Hematopoietic multipotent progenitor cell treated with erythropoietin and hydrocortisone succinate and interleukin-3 and kit ligand, for 8 days (in vitro differentiated cells): ENCODE measurements at places on chromosomes 1 and 21.

- DNase-seq, result no peak
These were observed 507.2 kb downstream of the LTN1 start for GRCh38 chr21:28485301-28486022.

DNA sequence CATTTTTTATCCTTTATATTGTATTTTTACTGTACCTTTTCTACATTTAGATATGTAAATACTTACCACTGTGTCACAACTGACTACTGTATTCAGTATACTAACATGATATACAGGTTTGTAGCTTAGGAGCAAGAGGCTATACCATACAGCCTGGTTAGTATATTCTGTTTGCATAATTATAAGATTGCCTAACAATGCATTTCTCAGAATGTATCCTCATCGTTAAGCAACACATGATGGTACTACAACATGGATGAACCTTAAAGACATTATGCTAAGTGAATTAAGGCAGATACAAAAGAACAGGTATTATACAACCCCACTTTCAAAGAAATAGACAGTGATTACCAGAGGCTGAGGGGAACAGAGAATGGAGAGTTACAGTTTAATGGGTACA is 62.7 kb downstream of the RUSC1 start:
- DNase-seq, result no peak

GRCh38 chr1:171913385-171913784 is 72.1 kb downstream of the DNM3 start:
- peak; percentile 73 for DNase-seq

- DNase-seq, result no peak
These were observed 215.8 kb upstream of the GREM2 start for GRCh38 chr1:240827786-240828185.

DNA sequence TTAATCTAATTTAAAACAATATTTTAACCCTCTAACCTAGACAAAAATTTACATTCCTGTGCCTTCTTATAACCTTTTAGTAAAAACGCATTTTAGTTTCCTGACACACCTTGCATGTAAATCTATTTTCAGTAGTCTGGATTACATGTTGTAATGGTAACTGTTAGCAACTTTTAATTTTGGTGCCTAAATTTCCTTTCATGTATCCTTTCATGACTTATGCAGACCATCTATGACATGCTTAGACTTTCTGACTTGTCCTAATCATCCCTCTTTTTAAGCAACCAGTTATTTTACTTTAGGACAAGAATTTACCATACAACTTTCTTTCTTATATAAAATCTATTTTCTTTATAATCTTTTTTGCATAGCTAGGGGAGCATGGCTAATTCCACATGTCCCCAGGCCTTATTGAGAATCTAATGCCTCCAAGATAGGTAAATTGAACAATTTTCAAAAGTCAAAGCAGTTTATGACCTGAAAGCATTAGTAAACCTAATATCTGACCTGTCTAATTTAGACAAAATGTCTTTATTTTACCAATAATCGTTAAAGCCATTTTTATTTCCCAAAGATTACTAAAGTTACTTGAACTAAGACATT is 57.5 kb upstream of the IL12RB2 start:
- DNase-seq, result no peak

DNA sequence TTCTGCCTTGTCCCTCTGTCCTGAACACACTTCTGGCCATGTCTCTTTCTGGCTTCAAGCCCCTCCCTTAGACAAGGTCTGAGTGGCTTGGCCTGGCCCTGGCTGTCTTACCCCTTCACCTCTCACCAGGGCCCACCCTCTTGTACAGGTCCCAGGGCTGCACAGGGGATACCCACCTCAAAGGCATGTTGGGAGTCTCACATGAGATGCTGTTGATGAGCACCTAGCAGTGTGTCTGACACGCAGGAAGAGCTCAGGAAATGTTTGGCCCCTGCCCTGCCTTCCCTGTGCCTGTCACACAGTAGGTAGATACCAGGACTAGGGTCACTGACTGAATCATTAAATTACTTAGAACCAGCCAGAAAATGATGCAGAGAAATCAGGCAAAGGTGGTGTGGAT is 16.6 kb downstream of the ZNF362 start:
- DNase-seq, result no peak

DNA sequence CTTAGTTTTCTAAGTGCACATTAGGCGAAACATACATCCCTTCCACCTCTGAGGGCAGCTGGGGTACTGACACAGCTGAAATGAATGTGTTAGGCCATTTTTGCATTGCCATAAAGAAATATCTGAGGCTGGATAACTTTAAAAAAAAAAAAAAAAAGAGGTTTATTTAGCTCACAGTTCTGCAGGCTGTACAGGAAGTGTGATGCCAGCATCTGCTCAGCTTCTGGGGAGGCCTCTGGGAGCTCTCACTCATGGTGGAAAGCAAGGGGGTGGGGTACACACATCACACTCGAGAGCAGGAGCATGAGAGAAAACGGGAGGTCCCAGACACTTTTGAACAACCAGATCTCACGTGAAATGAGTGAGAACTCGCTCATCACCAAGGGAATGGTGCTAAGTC is 158.1 kb downstream of the PSMG1 start:
- DNase-seq, result no peak

GRCh38 chr21:41750532-41751151 is 16.2 kb downstream of the RIPK4 start:
- no peak for DNase-seq

- no peak for DNase-seq
These were observed 34.6 kb downstream of the SLAMF6 start for GRCh38 chr1:160488347-160489058.

DNA sequence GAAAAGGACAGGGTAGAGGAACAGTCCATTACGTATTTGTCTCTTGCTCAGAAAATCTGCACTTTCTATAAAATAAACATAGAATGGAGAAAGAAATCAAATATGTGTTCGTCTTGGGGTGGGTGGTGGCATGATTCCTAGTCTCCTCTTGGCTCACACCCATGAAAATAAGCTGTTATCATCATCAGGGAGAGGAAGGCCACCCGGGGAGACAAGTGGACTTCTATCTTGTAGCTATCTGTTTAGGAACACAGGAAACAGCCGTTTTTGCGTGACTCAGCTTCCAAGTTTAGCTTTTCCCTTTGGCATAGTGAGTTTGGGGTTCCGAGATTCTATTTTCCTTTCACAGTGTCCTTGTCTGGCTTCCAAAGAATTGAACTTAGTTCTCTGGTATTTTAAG is 622.3 kb downstream of the PTPRU start:
- DNase-seq, result no peak

- DNase-seq, result no peak
These were observed 9.3 kb downstream of the RGS1 start for GRCh38 chr1:192584866-192585265.

- DNase-seq, result no peak
These were observed 10.5 kb downstream of the AIM2 start for GRCh38 chr1:159066108-159066507.

GRCh38 chr1:174623324-174624035 is 175.7 kb downstream of the GPR52 start:
- DNase-seq, result no peak

DNA sequence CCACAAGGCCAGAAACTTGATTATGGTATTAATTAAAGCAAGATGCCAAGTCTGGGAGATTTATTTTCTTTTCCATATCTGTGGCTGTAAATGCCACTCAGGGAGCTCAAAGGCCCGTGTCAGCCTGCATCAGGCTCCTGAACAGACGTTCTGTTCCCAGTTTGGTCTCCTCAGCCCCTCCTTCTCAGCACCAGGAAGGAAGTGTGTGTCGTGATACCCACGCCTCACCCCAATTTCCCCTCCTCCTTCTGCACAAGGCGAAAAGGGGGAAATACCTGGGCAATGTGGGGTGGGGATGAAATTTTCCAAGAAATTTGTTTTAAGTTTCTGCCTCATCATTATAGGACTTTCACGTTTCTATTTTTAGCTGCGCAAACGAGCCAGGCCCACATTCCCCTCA is 112.0 kb downstream of the SYF2 start:
- DNase-seq, result no peak
